ENCODE measurements at places on chromosomes 2 and 18. TPM values are rescaled to one million over a fixed set of nuclear protein-coding genes. Genes with fewer than 3 reads are reported as not detected.

DNA sequence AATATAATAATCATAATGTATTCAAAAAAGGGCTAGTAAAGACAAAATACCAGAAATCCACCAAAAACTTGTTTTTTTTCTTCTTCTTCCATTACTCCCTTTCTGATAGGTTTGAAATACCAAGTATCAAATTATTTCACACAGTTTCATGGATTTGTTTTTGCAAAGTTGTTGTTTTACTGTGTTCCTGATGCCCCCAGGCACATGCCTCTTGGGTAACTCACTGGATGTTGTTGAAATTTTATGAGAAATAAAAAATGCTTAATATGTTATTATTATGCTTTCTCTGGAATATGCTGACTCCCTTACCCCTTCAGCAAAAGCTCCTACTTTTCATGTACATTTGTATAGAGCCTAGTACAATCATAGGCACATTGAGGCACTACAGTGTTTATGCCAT, 419.6 kb downstream of the NRXN1 start:
- DNase-seq: no peak

DNA sequence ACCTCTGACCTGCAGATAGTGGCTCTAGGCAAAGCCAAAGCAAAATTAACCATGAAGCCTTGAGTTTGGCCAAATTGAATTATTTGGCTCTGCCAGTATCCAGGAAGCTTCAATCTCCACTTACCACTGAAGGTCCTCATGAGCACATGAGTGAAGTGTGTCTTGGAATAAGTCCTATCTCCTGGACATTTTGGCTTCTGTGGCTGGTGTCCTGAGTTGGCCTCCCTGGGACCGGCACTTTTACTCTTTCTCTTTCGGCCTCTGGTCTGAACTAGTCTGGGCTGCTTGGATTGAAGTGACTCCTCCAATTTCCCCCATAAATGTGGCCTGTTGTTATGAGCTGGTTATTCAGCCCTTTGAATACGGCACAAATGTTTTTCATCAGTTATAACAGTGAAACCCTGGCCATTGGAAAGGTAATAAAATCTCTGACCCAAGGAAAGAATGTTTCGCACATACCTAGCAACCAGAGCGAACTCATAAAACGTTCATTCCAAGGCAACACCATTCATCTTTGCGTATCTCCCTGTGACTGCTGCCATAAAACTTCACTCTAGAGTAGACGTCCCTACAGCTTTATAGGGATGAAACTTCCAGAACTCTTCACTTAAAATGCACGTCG, 216.4 kb downstream of the LPIN1 start:
- DNase-seq: no peak

- no peak for DNase-seq
Observed at GRCh38 chr2:73212448-73213176, 1.4 kb upstream of the SMYD5 start.

- no peak for DNase-seq
Observed at GRCh38 chr18:5456577-5457461, 87.0 kb downstream of the EPB41L3 start.

DNA sequence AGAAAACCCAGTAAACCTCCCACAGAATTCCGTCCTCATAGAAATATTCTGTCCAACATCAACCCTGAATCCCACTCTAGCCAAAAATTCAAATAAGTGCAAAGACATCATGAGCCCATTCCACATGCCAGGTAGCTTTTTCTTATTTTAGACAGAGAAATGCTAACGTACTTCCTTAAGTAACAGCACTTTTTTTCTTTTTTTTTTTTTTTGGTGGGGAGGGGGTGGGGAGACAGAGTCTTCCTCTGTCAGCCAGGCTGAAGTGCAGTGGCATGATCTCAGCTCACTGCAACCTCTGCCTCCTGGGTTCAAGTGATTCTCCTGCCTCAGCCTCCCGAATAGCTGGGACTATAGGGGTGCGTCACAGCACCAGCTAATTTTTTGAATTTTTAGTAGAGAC, 45.5 kb downstream of the ANKRD44 start:
- DNase-seq: no peak

- DNase-seq: no peak
Observed at GRCh38 chr18:62370366-62370765, 45.3 kb downstream of the TNFRSF11A start.

DNA sequence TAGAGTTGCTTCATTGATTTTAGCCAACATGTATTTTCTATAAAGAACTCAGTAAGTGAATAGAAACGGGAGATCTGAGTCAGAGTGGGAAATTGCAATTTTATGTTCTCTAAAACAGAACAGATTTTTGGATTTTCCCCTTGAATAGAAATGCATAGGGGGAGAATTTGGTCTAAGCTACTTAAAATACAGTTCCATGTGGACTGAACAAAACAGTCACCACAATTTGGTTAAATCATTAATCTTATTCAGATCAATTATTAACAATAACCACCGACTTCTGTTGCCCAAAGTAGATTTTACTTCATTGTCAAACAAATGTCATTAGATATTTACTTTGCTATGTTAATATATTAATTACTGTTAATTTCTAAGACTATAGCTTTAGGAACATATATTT, 107.7 kb downstream of the SCG2 start:
- DNase-seq: no peak

DNA sequence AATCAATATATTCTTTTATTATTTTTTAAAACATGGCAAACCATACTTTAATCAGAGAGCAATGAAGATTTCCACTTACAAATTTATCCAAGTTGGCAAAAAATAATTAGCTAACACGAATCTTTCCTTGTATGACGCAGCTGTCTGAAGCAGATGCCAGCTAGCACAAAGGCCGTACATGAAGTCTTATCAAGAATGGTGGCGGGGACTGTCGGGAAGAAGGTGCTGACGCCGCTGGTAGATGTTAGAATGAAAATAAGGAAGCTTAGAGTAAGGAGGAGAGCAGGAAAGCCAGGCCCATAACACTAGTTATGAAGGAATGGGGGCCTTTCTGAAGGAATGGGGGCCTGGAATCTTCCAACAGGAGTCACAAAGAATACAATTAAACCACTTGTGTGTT, 96.7 kb downstream of the ZNF516 start:
- no peak for DNase-seq

GRCh38 chr2:182906454-182906853, 40.0 kb upstream of the FRZB start:
- DNase-seq: no peak

- no peak for DNase-seq
Observed at GRCh38 chr2:231542136-231542535, 11.9 kb upstream of the NMUR1 start.

DNA sequence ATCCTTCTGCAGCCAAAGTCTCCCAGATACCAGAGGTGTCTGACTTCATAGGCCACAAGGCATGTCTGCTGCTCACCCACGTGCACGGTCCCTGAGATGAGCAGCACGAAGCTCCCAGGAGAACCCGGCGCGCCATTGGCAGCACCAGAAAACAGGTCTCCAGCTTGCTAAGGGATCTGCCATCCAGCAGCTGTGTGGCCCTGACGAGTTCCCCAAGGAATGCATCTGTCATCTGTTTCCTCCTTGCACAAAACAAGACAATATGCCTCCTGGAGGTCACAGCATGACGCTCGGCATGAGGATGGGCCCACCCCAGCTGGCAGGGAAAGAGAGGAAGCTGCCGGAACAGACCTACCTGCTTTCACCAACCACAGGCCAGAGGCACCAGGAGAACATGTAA, 29.2 kb downstream of the HS6ST1 start:
- DNase-seq: no peak

DNA sequence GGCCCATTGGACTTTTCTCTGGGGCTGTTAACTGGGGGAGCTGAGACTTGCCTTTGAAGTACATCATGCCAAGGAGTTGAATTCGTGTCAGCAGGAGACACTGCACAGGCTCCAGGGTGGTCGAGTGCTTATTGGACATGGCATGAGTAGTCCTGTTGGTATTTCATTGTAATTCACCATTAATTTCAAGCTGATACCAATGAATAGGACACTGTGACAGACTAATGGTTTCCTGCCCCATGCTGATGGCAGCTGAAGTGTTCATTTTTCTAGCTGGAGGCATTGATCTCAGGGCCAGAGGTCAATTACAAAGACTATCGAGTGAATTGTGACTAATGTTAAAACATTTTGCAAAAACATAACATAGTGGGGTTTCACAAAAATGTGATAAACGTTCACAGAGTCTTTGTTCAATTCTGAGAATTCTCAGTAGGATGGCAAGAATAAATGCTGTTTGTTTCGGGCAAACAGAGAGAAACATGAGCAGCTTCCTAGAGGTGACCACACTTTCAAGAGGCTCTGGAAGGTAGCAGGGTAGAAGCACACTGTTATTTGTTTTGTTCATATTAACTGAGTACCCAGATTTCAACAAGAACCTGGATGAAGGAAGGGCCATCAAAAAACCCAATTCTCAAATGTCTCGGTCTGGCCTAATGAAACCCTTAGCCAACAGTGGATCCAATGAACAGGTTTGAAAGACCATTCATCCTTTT, 90.6 kb upstream of the ARL4C start:
- no peak for DNase-seq

GRCh38 chr2:69703189-69703588, 38.7 kb upstream of the ANXA4 start:
- DNase-seq: no peak

DNA sequence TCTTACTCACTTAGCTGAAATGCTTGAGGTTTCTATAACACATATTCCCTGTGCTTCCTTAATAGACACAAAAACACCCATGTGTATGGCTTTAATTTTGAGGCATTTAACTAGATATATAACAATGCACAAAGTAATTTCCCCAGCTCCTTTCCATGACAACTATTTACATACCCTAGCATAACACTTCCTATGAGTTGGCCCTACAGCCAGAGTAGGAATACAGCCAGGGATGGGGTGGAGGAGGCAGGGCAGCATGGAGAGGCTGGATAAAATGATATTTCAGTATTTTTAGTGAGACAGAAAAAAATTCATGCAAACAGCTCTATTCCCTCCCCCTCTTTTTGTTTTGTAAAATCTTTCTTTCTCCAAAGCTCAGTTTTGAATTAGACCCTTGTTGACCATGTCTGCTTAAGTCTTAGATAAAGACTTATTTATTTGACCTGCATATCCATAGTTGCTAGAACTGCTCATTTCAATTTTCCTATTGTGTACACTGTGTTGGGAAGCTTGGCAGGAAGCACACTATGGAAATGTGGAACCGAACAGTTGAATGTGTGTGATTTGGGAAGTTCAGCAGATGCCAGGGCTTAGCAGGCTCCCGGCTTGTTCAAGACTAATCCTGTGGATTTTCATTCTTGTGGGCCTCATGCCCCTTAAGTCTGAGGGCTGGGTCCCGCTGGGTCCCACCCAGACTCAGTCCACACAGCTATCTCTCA, 11.2 kb upstream of the B3GNT2 start:
- DNase-seq: no peak

GRCh38 chr2:67489396-67489795, 92.3 kb downstream of the ETAA1 start:
- DNase-seq: no peak

- DNase-seq: no peak
Observed at GRCh38 chr2:77325395-77325794, 196.8 kb downstream of the LRRTM4 start.

DNA sequence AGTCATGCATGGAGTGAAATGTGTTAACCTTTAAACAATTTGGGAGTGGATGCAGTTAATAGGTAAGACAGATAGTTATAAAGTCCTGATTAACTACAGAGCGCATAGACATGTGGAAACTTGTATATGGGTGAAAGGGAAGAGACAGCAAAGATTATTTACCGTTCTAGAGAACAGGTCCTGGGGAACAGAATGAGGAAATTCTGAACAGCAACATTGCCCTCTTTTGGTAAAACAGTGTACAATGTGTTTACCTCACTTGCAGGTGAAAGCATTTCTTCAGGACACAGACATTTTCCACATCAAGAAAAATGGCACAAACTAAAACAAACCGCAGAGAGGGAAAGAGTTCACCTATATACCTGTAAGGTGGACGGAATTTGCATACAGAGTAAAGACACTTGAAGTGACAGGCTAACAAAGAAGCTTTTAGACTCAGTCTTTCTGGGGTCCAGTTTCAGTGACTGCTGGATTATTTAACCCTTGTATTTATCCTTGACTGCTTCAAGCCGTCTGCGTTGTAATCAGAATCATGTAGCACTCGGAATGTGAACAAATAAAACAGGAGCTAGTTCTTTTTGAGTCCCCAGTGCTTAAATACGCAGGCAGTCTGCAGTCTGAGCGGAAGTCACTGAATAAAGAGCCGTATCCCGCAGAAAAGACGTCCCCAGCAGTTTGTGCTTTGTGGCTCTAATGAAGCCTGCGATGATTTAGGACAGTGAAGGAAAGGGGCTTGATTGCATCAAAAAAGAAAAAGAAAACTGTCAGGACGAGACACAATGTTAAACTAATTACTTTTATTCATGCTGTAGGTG, 364.8 kb upstream of the GALNT5 start:
- peak; percentile 54 for DNase-seq

Gene HOXD8
- polyA plus RNA-seq: 1.5 TPM

Gene CCBE1
- 93.1 TPM for polyA plus RNA-seq

Gene SLC11A1
- 0.62 TPM for polyA plus RNA-seq

Gene IGFBP5
- 207 TPM for polyA plus RNA-seq

Gene C18orf54
- polyA plus RNA-seq: 14.4 TPM

Gene DSG4
- polyA plus RNA-seq: not detected

Gene KRTCAP3
- polyA plus RNA-seq: 14.9 TPM

Gene NEU4
- 0.45 TPM for polyA plus RNA-seq

Gene ZAP70
- polyA plus RNA-seq: 1.5 TPM

All from right lung (tissue), 10 donors.